ENCODE measurements at places on chromosomes 4 and X.

DNA sequence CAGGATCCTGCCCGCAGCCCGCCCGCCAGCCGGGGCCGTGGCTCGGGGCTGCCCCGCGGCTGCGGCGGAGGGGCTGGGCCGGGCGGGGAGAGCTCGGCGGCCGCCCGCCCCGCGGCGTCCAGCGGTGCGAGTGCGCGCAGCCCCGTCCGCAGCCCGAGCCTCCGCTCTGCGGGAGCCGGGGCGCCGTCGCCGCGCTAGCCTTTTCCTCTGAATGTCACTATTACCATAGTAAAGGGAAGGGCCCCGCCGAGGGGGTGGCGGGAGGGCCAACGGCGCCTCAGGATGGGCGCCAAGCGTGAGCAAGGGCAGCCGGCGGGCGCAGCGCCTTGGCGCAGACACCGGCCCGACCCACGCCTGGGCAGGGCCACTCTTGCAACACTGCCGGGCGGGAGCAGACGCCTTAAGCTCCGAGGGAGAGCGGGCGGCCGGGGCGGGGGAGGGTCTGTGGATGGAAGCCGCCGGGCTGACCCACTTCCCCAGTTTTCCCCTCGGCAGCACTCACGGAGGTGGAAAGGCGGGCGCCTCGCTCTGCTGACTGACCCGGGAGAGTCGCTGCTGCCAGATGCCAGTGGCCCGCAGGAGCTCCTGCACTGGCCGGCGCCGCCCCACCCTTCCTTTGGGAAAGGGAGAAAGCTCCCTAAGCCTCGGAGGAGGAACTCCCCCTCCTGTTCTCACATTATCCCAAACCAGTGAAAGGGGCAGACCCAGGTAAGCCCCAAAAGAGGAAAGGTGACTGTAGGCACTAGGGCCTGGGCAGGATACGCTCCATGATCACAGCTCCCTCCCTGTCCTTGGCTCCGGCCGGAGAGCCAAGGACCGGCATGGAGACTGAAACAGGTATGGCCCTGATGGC, 329.4 kb downstream of the HNRNPD start:
- DNase-seq: no peak

- no peak for DNase-seq
Observed at GRCh38 chr4:7788694-7789425, 150.8 kb downstream of the AFAP1 start.

DNA sequence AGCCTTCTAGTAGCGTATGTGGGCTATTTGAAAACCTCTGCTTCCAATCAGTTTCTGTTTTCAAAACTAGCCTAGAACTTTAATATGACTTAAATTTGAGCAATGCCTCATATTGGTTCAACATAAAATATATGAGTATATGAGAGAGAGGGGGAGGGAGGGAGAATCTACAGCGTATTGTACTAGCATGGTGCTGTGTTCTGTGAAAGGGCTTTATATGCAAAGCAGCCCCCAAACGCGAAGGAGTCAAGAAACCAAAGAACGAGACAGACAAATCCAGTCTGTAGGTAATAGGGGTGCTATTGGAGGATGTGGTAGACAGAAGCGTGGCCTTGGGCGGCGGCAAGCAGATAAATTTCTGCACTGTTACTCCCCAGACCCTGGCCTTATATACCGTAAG, 784 bp upstream of the ANXA5 start:
- DNase-seq: no peak

DNA sequence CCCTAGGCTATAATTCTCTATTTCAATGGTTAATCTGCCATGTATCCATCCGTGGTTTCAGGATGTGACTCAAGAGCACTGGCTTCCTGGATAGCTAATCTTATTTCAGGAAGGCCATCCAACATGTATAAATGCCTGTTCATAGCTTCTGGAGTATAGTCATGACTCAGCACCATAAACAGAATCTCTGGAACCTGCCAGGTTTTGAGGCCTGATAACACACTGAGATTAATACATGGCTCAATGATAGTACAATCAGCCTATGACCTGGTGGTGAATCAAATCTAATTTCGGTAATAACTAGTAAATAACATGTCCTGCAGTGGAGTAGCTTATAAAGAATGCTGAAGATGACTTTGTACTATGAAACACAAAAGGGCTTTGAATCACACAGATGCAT, 5.7 kb upstream of the IL13RA2 start:
- no peak for DNase-seq

- no peak for DNase-seq
Observed at GRCh38 chrX:39830414-39830813, 267.3 kb downstream of the BCOR start.

GRCh38 chr4:56448301-56448700, 12.2 kb downstream of the PAICS start:
- no peak for DNase-seq
